Right atrium auricular region (tissue), 2 donors: ENCODE measurements at places on chromosomes 4 and X.

DNA sequence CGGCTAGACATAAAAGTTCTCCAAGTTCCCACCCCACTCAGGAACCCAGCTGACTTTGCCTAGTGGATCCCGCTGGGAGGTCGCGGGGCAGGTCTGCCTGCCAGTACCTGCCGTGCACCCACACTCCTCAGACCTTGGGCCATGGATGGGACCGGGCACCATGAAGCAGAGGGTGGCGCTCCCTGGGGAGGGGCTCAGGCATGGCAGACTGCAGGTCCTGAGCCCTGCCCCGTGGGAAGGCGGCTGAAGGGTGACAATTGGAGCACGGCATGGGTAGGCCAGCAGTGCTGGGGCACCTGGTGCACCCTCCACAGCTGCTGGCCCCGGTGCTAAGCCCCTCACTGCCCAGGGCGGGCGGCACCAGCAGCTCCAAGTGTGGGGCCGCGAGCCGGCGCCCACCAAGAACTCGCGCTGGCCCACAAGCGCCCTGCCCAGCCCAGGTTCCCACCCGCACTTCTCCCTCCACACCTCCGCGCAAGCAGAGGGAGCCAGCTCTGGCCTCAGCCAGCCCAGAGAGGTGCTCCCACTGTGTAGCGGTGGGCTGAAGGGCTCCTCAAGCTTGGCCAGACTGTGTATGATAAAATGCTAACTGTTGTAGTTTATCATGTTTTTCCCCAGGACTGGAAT lies 63.1 kb downstream of the UGT2A2 start:
- no peak overlapping the region for H3K27ac ChIP-seq
- DNase-seq, result no peak
- no peaks in the 10 kb centered on the region for H3K4me1 ChIP-seq
- no peaks in the 10 kb centered on the region for H3K36me3 ChIP-seq
- no peaks in the 10 kb centered on the region for H3K27me3 ChIP-seq

DNA sequence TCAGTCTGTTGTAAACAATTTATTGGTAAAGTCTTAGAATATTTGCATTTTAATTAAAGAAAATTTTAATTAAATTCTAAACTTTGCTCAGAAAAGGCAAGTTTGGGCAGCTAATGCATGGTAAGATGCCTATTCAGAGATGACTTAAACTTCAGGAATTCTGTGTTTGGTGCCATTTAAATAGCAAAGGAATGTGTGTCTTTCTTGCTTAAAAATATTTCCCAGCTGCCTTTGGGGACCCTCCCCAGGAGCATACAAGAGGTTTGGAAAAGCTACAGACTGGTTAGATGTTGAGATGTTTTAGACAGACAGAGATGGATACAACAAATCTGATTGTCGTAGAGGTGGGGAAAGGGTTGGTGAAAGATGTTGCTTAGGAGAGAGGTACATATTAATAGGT lies 36.5 kb downstream of the AFF2 start:
- DNase-seq, result no peak
- no peaks in the 10 kb centered on the region for H3K36me3 ChIP-seq
- no peak overlapping the region for H3K4me3 ChIP-seq
- no peaks in the 10 kb centered on the region for H3K27me3 ChIP-seq

DNA sequence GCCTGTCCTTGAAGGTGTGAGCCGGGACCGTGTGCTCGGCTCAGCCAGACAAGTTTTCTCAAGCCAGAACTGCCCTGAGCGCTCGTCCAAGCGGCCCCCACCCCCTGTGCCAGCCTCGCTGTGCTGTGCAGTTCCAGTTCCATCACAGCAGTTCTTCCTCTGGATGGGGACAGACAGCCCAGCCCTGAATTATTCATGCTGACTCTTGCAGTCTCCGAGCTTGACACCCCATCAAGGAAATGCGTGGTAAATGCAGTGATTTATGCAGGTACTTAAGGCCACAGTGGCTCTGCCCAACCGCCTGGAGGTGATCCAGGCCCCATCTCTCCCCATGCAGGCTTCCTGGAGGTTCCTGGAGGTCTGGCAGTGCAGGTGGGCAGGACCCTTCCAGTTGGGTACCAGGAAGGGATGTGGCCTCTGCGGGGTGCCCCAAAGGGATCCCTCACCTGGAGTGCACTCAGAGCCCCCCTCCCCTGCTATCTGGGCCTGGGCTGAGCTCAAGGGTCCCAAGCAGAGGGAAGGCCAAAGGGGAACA lies 44.8 kb upstream of the HMX1 start:
- no peaks in the 10 kb centered on the region for H3K36me3 ChIP-seq
- no peaks in the 10 kb centered on the region for H3K4me1 ChIP-seq
- H3K4me3 ChIP-seq, result no peak overlapping the region
- H3K27ac ChIP-seq, result no peak overlapping the region
- no peaks in the 10 kb centered on the region for H3K27me3 ChIP-seq
- DNase-seq, result peak; percentile 32

GRCh38 chr4:141652161-141652778 lies 15.9 kb downstream of the IL15 start:
- peaks cover 26% of the 10 kb centered on the region for H3K4me1 ChIP-seq
- H3K27me3 ChIP-seq, result no peaks in the 10 kb centered on the region
- peak overlapping the region; percentile 68 for H3K27ac ChIP-seq
- DNase-seq, result no peak
- no peaks in the 10 kb centered on the region for H3K36me3 ChIP-seq

DNA sequence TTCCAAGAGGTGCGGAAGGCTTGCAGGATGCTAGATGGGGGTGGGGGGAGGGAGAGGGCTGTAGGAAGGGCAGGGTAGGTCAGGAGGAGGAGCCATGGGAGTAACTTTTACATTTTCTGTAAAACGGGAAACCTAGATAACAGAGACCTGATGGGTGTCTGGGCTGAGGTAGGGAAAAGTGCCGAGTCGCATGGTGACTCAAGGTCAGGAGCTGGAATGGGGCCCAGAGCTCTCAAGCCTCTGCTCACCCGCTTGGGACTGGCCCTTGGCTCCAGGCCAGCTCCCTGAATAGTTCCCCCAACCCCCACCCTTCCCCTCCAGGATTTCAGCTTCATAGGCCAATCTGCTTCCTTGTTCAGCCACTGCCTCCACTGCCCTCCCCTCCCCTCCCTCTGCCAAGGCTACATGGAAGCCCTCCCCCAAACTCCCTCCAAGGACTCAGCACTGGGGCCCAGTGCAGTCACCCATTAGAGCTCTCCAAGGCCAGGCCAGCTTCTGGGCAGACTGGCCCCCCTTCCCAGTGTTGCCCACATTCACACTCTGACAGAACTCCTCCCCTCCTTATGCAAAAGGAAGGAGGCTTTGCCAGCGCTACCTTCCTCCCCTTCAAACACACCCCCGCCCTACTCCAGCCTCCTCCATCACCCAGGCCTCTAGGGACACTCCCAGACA lies 43.6 kb downstream of the TSC22D3 start:
- no peaks in the 10 kb centered on the region for H3K27me3 ChIP-seq
- peaks cover 59% of the 10 kb centered on the region for H3K4me1 ChIP-seq
- peak; percentile 92 for DNase-seq
- H3K36me3 ChIP-seq, result no peaks in the 10 kb centered on the region

DNA sequence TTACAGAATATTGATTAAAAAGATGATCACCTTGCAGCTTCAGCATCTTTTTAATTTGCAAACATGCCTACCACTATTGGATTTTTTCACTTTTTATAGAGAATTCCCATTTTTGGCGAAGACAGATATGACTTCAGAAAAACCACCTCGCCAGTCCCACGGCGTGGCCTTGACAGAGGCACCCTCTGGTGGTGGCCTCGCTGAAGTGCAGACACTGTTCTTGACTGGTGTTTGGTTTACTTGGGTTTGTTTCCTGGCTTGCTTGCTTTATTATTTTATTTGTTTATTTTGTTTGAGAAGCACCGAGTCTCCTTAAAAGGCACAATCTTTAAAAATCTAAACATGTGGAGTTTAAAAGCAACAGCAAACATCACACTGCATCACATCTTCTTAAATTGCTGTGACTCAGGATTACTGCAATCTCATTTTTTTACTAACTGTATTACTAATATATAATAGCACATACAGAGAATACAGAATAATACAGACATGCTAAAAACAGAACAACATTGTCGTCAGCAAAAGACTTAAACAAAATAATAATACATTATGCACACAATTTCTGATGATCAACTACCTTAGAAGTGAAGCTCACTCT lies 13.1 kb upstream of the AMTN start:
- no peak overlapping the region for H3K27ac ChIP-seq
- H3K27me3 ChIP-seq, result no peaks in the 10 kb centered on the region
- DNase-seq, result no peak
- no peak overlapping the region for H3K4me3 ChIP-seq
- H3K36me3 ChIP-seq, result no peaks in the 10 kb centered on the region

DNA sequence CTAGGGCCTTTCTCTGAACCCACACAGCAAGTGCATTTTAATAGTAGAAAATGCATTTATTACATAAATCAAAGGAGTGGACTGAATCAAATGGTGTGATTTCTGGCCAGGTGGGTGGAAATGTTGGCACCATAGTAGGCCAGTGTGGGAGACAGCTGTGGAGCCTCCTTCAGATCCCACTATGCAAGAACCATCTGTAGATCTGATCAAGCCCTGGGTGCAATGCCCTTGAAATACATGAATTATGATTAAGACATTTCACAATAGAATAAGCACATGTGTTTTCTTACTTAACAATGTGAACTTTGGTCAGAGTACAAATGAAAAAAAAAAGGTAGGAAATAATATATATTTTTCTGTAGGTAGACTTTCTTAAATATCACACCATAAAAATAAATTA lies 204.3 kb downstream of the PCDH7 start:
- H3K36me3 ChIP-seq, result no peaks in the 10 kb centered on the region
- H3K27ac ChIP-seq, result no peak overlapping the region
- H3K4me3 ChIP-seq, result no peak overlapping the region
- no peak for DNase-seq

- no peaks in the 10 kb centered on the region for H3K4me1 ChIP-seq
- no peak overlapping the region for H3K27ac ChIP-seq
- H3K4me3 ChIP-seq, result no peak overlapping the region
- DNase-seq, result no peak
- no peaks in the 10 kb centered on the region for H3K27me3 ChIP-seq
- H3K36me3 ChIP-seq, result no peaks in the 10 kb centered on the region
These were observed 65.6 kb upstream of the MAML3 start for GRCh38 chr4:140219567-140219966.

DNA sequence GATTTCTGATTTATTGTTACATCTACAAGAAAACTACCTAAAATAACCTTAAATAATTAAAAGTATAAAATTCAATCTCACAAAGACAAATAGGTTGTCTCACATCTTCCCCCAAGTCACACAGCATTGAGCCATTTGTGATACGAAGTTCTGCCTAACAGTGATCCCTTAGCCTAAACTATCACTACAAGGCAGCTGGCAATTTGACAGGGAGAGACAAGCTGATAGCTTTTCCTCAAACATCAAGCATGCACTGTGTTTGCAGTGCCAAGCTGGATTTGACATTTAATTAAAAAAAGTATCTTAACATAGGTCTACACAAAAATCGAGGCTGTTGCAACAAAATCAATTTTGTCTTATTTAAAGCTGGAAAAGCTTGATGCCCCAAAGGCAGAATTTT lies 464.7 kb upstream of the TRAM1L1 start:
- H3K27me3 ChIP-seq, result no peaks in the 10 kb centered on the region
- H3K4me1 ChIP-seq, result no peaks in the 10 kb centered on the region
- H3K36me3 ChIP-seq, result no peaks in the 10 kb centered on the region
- no peak overlapping the region for H3K4me3 ChIP-seq
- no peak overlapping the region for H3K27ac ChIP-seq

DNA sequence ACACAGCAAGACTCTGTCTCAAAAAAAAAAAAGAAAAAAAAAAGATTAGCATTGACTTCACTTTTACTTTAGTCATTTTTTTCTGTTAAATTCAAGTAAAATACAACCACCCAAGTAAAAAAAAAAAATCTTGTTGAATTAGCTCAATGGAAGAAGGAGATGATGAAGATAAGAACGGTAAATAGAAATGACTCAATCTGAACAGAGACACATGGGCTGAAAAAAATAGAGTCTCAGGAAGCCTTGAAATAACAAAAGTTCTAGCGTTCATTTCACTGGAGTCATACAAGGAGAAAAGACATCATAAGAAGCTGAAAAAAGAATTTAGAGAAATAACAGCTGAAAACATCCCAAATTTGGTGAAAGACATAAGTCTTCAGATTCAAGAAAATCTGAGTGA lies 75.5 kb downstream of the CASP3 start:
- no peaks in the 10 kb centered on the region for H3K4me1 ChIP-seq
- no peaks in the 10 kb centered on the region for H3K27me3 ChIP-seq
- H3K4me3 ChIP-seq, result no peak overlapping the region
- no peak for DNase-seq
- no peaks in the 10 kb centered on the region for H3K36me3 ChIP-seq

DNA sequence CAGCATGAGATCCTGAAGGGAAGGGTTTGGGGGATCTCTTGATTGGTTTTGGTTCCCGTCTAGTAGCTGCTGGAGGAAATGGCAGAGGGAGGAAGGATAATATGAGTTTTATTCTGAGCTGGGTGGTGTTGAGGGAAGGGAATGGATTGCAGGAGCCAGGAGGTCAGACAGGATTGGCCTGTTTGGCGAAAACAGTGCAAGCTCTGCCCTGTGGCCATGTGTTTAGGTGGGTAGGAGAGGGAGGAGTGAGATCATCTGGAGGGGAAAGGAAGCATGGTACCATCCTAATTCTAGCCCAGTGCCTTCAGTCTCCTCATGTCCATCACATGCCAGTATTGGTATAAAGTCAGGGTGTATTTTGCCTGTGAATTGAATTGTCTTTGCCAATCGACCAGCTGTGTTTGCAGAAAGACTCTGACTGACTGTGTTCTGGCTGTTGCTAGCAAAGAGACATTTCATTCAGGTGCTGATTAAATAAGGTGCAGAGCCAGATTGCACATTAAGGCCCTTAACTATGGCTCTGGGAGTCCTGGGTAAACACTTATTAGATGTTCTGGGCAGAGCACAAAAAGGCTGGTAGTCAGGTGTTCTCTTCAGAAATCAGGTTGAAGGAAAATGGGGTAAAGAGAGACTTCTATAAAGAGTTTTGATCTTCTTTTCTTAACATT lies 10.0 kb downstream of the TMEM164 start:
- no peaks in the 10 kb centered on the region for H3K4me1 ChIP-seq
- H3K36me3 ChIP-seq, result peaks cover 3% of the 10 kb centered on the region
- no peak overlapping the region for H3K27ac ChIP-seq

GRCh38 chrX:41689711-41690110 lies 938 bp downstream of the GPR34 start:
- no peak overlapping the region for H3K27ac ChIP-seq
- DNase-seq, result no peak
- H3K36me3 ChIP-seq, result no peaks in the 10 kb centered on the region
- no peaks in the 10 kb centered on the region for H3K4me1 ChIP-seq
- no peak overlapping the region for H3K4me3 ChIP-seq
- no peaks in the 10 kb centered on the region for H3K27me3 ChIP-seq

DNA sequence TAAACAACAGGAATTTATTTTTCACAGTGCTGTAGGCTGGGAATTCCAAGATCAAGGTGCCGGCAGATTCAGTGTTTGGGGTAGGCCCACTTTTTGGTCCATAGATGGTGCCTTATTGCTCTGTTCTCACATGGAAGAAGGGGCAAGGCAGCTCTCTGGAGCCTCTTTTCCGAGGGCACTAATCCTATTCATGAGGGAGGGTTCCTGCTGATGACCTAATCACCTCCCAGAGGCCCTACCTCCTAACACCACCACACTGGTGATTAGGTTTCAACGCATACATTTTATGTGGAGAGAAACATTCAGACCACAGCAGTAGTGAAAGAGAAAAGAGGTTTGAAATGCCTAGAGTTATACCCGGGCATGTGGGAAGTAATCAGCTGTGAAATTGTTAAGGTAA lies 1.4 kb upstream of the POLA1 start:
- no peaks in the 10 kb centered on the region for H3K27me3 ChIP-seq
- H3K4me1 ChIP-seq, result no peaks in the 10 kb centered on the region
- no peak overlapping the region for H3K27ac ChIP-seq
- no peaks in the 10 kb centered on the region for H3K36me3 ChIP-seq
